ENCODE measurements at places on chromosomes 3 and 15.

DNA sequence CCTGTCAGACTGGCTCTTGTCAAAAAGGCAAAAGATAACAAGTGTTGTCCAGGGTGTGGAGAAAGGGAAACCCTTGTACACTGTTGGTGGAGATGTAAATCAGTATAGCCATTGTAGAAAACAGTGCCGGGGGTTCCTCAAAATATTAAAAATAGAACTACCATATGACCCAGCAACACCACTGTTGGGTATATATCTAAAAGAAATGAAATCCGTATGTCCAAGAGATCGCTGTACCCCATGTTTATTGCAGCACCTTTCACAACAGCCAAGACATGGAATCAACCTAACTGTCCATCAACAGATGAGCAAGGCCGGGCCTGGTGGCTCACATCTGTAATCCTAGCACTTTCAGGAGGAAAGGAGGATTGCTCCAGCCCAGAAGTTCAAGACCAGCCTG lies 6.2 kb downstream of the CYFIP1 start:
- no peak for DNase-seq

GRCh38 chr3:166522017-166522416 lies 684.8 kb upstream of the BCHE start:
- DNase-seq: no peak

DNA sequence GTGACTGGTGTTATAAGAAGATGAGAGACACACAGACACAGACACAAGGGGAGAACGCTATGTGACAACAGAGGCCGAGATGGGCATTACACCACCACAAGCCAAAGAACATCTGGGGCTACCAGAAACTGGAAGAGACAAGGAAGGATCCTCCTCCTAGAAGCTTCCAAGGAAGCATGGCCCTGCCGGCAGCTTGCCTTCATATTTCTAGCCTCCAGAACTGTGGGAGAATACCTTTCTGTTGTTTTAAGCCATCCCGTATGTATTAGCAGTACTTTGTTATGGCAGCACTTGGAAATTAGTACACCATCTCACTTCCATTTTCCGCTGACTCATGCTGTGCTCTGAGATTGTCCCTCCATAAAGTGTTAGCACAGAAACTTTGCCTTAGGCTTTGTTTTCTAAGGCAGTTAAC lies 38.7 kb upstream of the CA12 start:
- DNase-seq: peak; percentile 45

GRCh38 chr15:40990080-40990479 lies 36.8 kb downstream of the CHAC1 start:
- DNase-seq: no peak

DNA sequence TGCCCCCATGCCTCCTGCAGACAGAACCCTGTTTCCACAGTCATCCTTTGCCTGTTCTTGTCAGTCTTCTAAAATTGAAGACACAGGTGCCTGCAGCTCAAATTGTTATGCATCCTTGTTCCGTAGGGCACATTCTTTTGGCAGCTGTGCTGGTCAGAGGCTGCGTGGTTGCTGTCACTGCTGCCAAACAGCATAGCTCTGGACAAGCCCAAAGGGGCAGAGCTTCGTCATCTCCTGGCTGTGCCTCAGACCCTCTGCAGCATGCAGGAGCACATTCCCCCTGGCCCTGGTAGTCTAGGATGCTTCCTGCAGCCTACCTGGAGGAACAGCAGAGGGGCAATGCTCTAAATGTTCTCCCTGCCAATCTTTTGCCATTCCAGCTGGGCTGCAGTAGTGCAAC lies 2.1 kb upstream of the FBXL22 start:
- no peak for DNase-seq

DNA sequence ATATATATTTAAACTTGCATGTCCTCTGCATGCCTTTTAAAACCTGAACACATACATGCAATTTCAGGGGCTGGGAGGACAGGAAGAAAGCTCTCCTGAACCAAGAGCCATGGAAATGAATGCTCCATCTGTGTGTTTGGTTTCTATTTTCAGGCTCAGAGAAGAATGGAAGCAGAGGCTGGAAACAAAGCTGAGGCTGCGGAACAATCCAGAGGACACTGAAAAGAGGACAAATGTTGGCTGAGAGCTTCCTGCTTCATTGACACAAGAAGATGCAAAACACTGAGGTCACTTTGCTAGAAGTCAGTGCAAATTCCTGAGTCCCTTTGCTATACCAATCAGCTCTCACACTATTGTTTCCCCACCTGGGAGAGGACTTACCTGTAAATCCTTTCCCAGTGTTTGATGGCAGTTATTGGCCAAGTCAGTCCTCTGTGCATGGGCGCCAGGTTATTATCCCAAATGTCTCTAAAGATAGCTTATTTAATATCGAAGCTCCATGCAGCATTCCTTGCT lies 12.7 kb downstream of the FAM240A start:
- no peak for DNase-seq

Data from adipocyte (in vitro differentiated cells).